ENCODE measurements at places on chromosomes 13 and 19. TPM values are rescaled to one million over a fixed set of nuclear protein-coding genes. Genes with fewer than 3 reads are reported as not detected.

DNA sequence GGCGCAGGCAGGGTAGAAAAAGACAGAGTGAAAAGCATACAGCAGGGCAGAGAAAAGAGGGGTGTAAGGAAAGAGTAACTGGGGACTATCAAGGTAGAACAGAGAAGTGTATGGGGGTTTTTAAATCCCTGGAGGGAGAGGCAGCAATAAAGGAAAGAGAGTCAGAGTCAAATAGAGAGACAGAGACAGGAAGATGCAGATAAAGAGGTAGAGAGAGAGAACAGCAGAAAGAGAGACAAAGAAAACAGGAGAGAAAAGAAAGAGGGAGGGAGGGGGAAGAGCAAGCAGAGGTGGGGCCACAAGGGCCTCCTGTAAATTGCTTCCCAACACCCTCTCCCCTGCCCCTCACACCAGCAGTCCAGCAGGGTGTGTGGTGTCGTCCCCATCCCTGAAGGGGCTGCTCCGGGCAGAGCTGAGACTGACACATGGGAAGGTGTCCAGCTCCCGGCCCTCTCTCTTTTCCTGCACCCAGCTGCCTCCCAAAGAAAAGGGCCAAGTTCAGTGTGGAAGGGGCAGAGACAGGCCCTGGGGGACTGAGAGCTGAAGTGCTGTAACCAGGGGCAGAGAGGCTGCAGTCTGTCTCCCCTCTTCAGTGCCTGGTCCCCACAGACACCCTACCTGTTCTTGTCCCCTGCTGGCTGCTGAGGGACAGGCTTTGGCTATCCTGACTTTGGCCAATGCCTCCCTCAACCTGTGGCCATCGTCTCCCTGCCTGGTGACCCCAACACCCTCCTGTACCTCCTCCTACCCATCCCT lies 17.4 kb upstream of the POU2F2 start:
- DNase-seq: no peak

Gene GPX4
- polyA plus RNA-seq: 450 TPM

Gene KLK15
- polyA plus RNA-seq: not detected

Gene POU2F2
- 0.52 TPM for polyA plus RNA-seq

DNA sequence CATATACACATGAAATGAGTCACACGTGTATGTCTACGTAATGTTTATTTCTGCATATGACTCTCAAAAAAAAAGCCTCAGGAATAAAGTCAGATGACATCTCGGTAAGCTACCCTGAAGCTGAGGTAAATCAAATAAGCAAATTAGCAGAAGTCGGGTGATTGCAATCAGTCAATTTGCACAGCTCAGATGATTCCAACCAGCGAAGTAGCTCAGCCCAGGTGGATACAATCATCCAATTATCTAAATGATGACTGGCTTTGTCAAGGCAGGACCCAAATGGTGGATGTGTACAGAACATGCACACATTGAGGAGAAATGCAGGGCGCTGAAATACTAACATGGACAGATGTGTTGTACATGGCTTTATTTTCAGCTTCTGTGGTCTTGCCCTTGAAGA lies 148.5 kb downstream of the ZNF486 start:
- no peak for DNase-seq

DNA sequence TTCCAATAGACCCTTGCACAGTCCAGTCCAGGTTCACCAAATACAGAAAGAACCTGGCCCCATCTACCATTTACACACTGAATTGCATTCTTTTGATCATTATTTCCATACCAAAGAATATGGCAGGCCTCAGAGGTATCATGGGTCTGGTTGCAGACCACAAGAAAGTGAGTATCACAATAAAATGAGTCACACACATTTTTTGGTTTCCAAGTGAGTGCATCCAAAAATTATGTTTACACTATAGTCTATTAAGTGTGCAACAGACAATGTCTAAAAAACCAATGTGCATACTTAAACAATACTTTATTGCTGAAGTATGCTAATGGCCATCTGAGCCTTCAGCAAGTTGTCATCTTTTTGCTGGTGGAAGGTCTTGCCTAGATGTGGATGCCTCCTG lies 105.3 kb downstream of the SPACA7 start:
- no peak for DNase-seq

DNA sequence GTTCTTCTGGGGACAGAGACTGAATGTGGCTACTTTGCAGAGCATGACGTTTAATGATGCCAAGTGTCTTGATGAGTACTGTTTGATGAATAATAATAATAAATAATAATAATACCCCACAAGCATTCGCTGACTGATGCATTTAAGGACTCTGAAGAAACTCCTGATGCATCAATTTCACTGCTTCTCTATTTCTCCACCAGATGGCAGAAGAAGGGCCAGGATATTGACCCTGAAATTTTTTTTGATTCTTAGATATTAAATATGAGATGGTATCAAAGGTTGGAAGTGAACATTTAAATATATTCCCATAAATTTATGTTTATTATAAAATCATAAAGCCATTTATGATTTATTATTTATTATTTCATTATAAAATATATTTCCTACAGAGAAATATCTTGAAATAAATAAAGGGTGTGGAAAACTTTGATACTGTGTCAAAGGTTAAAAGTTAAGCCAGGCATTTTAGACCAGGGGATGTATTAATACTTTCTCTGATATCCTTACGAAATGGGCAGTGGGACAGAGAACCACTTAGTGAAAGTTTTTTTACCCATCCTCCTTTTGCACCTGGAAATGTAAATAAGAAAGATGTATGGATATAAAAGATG lies 170.9 kb downstream of the LACC1 start:
- DNase-seq: no peak

DNA sequence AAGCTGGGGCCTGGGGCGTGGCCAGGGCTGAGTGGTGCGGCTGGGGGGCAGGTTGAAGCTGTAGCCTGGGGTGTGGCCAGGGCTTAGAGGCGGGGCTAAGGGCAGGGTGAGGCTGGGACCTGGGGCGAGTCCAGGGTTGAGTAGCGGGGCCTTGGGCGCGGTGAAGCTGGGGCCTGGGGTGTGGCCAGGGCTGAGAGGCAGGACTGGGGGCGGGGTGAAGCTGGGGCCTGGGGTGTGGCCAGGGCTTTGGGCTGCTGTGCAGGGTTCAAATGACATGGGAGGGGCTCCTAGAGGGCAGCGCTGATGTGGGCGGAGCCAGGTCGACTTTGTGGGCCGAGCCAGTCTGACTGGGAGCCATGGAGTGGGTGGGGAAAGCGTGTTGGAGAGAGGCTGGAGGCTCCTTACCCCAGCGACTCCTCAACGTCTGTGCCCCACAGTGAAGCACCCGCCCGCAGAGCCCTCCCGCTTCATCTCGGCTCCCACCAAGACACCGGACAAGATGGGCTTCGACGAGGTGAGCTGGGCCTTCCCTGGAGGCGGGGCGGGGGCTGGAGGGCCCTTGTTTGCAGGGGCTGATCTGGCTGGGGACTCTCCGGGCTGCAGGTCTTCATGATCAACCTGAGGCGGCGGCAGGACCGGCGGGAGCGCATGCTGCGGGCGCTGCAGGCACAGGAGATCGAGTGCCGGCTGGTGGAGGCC lies 21.5 kb downstream of the COLGALT1 start:
- DNase-seq: peak; percentile 17

DNA sequence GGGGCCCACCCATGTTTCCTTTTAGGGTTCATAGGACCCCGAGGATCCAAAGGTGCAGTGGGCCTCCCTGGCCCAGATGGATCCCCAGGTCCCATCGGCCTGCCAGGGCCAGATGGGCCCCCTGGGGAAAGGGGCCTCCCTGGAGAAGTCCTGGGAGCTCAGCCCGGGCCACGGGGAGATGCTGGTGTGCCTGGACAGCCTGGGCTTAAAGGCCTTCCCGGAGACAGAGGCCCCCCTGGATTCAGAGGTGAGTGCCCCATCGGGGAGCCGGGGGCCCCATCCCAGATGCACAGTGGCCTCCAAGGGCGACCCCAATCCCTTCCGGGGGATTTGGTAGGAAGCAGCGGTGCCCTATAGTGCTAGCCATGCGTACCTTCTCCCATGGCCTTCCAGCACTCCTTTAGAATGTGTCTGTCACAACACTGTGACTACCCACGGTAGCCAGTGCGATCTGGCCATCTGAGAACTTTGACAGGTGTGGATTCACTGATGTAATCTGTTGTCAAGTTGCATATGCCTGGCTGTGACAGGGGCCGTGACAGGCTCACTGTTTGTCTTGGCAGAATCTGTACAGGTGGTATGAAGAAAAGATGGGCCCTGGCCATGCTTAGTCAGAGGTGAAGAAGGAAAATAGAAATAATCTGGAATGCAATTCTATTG lies 88.5 kb downstream of the RAB20 start:
- no peak for DNase-seq

DNA sequence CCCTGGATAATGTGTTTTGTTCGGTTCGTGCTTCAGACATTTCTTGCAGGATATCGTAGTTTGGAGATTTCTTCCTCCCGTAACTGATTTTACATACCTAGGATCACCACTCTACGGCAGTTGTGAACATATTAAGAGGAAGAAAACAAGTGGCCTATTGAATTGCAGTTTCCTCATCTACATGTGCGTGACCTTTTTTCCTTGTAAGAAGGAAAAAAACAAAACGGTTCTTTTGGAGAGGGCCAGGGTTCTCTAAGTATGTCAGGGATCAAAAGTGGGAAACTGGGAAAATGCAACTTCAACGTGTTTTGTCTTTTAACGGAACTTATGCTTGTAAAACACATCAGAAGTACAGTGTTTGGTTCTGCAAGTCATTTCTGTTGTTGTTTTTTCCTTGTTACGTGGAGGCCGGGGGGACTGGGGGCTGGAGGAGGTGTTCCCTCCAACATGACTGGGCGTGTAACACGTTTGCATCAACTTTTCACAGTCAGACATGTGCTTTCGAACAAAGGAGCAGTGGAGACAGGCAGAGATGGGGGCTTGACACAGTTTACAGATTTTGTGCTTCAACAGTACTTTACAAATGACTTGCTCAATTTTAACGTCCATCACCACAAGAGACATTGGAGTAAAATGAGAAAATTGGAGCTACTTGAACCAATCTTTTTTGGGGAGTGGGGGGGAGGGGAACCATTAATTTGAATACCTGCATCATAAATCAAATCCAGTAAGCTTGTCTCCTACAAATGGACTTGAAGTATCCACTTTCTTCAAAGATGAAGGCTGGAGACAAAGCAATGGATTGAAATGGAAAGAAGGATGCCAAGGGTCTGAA lies 3.8 kb downstream of the ZC3H4 start:
- no peak for DNase-seq

DNA sequence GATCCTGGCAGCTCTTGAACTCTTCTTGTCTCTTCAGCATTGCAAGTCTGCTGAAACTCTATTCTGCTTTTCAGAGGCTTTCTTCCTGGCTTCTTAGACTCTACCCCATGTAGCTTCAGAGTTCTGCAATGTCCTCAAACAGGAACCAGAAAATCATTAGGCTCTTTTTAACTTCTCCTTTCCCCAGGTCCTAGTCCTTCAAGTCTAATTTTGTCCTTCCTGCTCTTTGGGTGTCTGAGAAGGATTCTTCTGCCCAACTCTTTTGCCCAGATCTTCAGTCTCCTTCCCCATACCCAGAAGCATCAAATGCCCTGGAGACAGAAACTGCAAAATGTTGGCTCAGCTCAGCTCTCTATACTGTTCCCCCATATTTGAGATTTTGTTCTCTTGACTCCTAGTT lies 50.0 kb upstream of the CALM3 start:
- no peak for DNase-seq

Gene ICAM4
- 0.29 TPM for polyA plus RNA-seq

All from ovary (tissue), 10 donors.